ENCODE measurements at places on chromosomes 7 and 10.
A peak's percentile ranks its signal among the peaks of the same experiment; 100 is the strongest.

DNA sequence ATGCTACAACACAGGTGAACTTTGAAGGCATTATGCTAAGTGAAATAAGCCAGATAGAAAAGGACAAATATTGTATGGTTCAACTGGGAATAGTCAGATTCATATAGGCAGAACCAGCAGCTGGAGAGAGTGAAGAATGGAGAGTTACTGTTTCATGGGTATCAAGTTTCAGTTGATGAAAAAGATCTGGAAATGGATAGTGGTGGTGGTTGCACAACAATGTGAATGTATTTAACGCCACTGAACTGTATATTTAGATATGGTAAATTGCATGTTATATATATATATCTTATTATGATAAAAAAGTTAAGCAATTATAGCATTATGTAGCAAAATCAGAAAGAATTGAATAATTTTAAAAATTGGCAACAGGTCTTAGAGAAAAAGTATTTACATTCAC is 3.9 kb downstream of the LMBR1 start:
- no peak for DNase-seq

DNA sequence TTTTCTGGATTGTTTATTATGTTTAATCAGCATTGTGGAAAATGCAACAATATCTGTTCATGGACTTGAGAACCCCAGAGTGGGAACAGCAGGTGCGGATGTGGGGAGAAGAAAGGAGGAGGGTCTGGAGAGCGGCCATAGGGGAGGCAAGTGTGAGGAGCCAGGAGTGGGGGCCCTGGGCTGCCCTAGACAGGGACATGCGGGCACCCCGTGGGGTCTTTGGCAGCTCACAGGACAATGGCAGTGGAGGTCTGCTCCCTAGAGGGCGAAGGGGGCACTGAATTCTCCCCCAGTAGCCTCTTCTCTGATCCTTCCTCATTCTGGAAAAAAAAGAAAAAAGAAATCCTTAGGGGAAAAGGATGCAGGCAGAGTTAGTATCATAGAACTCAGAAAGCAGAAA is 8.9 kb downstream of the TMEM176B start:
- DNase-seq = no peak

DNA sequence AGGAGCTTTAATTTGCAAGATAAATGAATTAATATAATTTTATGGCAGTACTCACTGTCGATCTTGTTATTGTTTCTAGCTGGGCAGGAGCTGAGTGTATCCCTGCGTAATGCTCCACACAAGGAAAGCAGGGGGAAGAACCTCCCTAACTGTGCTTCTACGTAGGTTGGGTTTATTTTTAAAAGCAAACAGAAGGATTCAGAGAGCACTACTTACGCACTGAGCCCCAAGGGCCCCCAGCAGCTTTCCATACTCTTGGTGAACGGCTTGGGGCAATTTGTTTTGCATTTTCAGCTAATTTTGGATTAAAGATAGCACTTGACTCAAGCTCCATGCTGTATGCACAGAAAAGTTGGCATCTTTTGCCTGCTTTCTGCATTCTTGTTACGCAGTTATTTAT is 9.6 kb downstream of the DUSP5 start:
- DNase-seq = no peak

DNA sequence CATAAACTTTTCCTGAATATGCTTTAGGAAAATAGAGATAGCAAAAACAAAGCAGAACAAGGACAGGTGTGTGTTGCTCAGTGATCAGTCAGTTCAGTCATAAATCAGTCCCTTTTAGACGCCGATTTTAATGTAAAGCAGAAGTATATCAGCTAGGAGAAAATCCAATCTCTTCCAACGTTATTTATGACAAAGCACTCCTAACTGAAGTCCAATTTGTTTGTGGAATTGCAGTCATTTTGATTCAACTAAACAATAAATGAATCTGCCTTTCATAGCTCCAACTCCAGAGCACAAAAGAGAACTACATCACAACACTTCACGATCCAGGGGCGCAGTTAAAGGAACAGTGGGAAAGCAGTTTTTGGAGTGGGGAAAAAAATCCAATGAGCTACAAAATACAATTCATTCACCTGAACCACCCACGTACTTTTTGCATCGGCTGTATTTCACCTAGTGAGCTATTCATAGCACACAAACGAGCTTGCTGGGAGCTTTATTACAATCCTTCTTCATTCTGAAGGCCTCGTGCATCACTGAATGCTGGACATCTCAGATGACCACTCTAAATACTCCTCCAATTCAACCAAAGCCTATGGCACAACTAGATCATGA is 151.3 kb downstream of the LRRN3 start:
- no peak for DNase-seq

DNA sequence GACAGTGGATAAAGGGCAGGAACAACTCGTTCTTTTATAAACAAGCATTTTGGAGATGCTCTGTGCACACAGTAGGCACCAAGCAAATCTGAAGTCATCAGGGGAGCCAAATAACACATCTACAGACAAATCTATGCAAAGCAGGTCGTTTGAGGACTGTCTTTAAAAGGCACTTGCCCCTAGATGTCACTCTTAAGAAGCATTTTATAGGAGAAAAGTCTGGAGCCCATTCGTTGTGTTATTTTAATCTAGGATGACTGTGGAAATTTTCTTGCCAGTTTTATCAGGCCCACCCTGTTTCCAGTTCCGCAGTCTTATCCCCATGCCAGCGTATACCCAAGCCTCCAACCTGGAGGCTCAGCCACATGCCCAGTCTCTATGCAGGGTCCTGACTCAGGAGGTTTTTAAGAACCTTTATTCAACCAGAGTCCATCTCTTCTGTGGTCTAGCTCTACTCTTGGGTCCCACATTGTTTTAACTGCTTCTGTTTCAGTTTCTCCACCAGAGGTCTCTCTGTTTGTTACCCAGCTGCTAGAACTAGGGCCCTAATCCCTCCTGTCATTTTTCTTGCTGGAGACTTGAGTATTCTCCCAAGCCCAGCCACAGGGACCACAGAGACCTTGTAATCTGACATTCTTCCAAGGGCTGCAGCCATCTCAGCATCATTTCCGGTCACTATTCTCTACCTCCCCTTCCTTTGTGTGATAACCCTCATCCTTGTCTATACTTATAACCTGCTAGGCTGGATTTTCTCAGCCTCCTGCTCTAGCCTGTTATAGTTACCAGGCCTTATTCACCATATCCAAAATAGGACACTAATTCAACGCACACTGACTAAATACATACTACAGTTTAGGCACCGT is 26.7 kb downstream of the PIK3CG start:
- DNase-seq = no peak

DNA sequence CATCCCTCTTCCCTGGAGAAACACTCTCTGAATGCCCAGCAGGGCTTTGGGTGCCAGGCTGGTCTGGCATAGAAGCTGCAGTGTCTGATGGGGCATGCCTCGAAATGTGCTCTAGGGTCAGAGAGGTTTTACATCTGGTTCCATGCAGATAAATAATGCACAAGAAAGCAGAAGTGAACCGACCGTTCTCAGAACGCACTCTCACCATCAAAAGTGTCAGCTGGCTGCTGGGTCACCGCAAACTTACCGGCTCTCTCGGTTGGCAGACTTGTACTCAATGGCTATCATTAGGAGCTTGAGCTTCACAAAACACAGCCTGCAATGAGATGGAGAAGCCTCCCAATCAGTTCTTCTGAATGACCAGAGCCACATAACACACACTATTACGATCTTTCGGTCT is 610.0 kb downstream of the KCNMA1 start:
- no peak for DNase-seq

DNA sequence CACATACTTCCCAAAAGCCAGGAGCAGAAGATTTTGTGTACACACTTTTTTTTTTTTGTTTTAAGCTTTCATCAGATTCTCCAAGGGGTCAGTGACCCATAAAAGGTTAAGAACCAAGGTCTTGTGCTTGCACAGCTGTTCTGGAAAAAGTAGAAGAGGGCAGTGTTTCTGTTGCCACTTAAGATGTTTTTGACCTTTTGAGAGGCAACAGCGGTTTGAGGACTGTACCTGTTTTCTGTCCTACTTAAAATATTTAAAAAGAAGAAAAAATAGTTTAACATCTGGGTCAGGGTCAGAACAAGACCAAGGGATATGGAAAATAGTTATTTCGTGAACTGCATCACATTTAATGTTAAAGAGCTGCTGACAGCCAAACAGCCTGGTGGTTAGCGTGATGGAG is 32.9 kb downstream of the AUTS2 start:
- no peak for DNase-seq

DNA sequence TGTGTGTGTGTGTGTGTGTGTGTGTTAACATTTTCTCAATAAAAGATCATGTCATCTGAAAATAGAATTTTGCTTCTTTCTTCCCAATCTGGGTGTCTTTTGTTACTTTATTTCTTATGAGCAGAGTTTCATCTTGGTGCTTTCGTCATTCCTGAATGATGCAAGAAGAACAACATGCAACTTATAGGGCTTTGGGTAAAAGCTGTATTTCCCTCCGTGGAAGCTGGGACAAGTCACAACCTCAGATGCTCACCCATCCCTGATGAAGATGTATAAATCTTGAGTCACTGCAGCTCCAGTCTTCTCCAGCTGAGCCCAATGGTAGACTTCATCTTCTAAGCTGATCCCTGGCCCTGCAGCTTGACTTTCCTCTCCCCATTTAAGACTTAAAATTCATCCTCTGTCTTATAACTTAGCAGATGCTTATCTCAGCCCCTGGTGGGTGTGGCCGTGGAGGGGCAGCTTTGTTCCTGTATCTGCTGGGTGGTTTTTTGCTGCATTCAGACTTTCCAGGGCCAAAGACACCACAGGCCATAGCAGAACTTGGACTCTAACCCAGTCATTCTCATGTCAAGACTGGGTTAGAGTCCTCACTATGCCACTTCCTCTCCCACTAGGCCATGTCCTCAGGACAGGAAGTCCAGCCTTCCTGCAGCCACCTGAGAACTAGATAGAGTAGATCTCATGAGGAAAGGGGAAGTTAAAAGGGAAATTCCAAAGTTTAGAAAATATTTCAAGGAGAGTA is 356.4 kb downstream of the TNS3 start:
- no peak for DNase-seq

DNA sequence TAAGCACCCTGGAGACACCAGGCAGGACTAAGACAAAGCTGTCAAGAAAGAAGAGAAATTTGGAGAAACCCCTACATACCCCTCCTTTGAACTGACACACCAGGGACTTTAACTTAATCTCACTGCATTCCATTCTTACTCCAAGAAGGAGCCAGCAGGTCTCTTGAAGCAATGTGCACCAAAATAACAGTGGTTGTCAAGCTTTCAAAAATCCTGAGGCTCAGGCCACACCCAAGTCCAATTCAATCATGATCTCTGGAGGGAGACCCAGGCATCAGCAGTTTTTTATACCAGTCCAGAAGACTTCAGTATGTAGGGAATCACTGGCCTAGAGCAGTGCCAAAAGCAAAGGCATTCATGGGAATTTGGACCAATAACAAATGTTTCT is 6.8 kb downstream of the SLC25A13 start:
- no peak for DNase-seq

DNA sequence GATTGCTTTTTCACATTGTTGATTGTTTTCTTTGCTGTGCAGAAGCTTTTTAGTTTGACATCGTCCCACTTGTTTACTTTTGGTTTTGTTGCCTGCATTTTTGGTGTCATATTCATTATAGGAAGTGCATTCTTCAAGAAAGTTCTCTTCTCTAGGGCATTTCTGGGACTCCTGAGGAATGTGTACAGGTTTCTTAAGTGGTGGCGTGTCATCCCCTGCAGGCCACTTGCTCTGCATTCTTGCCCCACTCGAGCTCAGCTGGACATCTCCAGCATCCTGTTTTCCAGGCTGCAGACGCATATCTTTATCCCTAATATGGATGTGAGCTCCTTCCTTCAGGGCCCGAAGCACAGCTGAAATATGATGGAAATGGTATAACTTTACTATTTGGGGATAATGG is 255.6 kb upstream of the HABP2 start:
- DNase-seq = no peak

DNA sequence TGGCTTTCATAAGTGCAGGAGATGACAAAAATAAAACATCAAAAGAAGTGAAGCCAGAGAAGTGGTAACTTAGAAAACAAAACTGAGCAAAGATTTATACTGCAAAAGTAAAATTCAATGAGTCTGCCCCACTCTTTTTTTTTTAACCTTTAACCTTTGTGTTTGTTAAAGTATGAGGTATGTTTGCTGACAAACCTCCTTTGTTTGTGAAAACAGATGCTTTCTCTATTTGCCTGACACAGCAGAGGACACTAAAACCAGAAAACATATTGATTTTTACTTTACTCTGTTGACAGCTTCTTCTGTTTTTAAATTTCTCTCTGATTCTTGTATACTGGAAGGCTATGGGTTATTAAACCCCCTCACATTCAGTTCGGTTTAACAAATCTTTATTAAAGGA is 57.6 kb downstream of the SGMS1 start:
- DNase-seq = no peak

GRCh38 chr7:136114966-136115762 is 138.0 kb upstream of the MTPN start:
- DNase-seq = peak; percentile 43

Measured in stimulated activated naive CD8-positive, alpha-beta T cell treated with anti-CD3 and anti-CD28 coated beads, Interleukin-15, amount 100 ng/mL, for 72 hours (primary cell).